ENCODE measurements at places on chromosomes 13 and 19.

GRCh38 chr19:7817801-7818200, 12.2 kb upstream of the EVI5L start:
- DNase-seq = no peak

- no peak for DNase-seq
Measured at GRCh38 chr13:77389625-77390000, 62.7 kb upstream of the MYCBP2 start.

DNA sequence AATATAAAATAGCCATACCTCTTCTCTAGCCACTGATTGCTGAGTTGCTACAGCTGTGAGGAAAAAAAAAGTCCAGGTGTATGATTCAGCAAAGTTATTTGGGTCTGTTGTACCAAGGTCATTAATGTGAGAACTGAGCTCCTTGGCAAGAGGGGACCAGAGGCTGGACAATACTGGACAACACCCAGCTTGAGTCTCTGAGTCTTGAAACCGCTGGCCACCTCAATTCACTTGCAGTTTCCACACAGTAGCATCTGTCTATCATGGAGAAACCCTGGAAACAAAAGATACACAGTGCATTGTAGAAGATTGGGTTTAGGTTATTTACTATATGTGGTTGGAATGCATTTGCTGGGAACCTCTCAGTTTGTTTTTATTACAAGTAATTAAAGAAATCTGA, 60.4 kb downstream of the WDFY2 start:
- no peak for DNase-seq

GRCh38 chr13:58704953-58705352, 1073.4 kb downstream of the PCDH17 start:
- DNase-seq = no peak

- DNase-seq = no peak
Measured at GRCh38 chr19:54422136-54422535, 6.9 kb downstream of the TTYH1 start.

DNA sequence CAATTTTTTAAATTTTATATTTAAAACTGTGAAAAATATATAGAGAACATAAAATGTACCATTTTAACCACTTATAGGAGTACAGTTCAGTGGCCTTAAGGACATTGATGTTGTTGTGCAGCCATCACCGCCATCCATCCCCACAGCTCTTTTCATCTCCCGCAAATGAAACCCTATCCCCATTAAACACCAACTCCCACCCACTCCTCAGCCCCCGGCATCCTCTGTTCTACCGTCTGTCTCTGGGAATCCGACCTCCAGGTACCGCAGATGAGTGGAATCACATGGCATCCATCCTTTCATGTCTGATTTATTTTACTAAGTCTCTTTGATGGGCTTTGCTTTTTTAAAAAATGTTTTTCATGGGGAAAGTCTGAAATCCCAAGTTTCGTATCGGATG, 23.8 kb upstream of the SMIM17 start:
- no peak for DNase-seq

- no peak for DNase-seq
Measured at GRCh38 chr19:41298348-41298964, 11.5 kb upstream of the CCDC97 start.

DNA sequence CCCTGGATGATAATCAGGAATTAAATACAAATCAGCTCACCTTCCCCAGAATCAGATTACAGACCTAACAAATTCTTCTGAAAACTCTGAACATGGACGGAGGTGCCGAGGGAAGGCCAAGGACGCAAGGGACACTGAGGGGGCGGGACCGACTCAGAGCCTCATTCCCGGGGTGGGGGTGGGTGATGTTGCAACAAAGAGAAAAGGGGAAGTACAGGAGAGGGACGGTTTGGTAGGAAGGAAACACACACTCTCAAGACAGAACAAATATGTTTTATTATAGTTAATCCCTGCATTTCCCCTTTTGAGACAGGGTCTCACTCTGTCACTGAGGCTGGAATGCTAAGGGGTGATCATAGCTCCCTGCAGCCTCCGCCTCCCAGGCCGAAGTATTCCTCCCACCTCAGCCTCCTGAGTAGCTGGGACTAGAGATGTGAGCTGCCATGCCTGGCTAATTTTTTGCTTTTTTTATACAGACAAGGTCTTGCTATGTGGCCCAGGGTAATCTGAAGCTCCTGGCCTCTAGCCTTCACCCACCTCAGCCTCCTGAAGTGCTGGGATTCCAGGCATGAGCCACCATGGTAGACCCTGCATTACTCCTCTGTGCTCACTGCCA, 786 bp upstream of the LILRA2 start:
- DNase-seq = no peak

DNA sequence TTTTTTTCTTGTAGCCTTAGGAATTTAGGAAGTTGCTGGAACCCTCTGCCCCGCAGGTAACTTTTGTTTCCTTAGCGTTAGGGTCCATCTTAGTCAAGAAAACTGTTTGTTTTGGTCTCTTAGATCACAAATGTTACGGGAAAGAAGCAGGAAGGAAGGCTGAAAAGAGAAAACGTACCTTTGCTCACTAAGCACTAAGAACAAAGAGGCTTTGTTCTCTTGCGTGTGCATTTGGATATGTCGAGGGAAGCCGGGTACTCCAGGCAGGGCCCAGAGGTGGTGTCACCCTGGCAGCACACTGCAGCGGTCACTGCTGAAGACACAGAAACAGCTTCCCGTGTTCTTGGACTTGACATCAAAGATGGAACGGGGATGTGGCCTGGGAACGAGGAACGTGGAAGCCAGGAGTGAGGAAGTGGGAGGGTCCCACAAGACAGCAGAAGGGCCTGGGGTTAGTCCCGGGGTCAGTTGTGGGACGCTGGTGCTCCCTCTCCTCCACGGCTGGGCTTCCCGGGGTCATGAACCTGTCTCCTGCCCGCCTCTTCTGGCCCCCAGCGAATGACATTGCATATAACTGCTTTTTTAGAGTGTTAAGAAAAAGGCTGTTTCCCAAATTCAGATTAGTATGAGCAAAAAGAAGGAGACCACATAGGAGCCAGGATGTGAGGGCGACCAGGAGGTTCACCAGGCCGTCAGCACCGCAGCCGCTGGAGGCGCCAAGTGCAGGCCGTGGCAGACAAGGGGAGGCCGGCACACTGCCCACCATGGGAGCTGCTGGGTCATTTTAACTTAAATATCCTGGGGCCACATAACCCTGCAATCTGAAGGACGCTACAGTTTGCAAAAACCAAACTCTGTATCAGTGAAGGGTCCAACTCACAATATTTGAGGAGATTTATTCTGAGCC, 31.6 kb downstream of the ATP11A start:
- no peak for DNase-seq

DNA sequence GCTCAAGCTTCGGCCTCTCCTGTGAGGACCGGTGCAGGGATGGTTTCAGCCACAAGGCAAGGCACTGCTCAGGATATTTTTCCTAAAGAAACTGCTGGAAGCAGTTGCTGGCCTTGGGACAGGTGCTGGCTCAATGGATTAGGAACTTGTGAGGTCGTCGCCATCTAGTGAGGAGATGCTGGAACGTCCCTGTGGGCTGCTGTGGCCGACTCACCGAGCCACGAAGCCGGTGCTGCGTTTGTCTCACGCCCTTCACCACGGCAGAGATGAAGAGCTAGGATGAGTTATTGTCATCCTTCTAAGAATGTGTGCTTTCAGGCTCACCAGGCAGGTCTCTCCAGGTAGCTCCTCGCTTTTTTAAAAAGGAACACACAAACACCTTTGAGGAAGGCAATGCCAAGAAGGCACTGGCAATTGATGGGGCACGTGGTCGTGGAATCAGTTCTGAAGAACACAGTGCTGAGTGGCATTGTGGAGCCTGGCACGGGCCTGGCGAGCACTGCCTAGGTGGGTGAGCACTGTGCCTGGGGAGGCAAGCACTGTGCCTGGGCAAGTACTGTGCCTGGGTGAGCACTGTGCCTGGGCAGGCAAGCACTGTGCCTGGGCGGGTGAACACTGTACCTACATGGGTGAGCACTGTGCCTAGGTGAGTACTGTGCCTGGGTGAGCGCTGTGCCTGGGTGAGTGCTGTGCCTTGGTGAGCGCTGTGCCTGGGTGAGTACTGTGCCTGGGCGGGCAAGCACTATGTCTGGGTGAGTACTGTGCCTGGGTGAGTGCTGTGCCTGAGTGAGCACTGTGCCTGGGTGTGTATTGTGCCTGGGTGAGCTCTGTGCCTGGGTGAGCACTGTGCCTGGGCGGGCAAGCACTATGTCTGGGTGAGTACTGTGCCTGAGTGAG, 140.4 kb downstream of the TEX29 start:
- no peak for DNase-seq

DNA sequence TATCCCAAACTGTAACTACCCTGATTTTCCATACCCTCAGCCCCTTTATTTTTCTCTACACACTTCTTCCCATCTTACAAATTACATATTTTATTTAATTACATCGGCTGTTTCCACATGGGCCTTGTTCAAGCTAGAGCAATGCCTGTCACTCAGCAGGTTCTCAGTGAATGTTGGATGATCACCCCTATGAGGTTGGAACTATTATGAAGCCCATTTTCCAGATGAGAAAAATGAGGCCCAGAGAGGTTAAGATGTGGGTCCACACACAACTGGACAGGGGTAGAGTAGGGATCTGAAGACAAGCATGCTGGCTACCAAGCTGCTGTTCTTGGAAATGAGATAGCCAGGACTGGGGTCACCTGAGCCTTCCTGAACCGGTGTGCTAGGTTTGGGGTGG, 10.0 kb downstream of the MAG start:
- DNase-seq = no peak

GRCh38 chr13:94933936-94934335, 221.6 kb upstream of the SOX21 start:
- DNase-seq = no peak

GRCh38 chr13:52706081-52706480, 33.5 kb downstream of the CNMD start:
- no peak for DNase-seq

DNA sequence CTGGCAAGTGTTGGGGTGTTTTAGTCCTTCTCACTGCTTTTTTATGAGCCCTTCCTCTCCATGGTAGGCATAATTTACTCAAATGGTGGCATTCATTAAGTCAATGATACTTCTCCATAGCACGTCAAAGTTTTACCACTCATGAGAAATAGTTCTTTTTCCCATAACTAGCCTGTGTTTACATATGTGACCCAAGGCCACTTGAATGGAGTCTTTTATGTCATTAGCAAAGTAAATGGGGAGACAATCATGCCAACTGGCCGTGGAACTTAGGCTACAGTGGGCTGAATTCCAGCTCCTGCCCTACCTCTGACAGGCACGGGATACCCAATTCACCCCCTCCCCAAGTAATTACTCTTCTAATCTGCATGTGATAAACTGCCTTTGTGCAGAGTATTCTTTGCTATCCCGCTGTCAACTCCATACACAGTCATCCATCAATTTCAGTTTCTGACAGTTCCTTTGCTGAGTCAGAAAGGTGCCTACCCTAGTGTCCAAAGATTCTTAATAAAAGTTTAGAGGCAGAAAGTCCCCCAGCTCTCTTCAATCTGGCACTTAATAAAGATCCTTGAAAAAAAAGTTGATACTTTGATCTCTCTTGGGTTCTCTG, 16.9 kb downstream of the PROSER1 start:
- DNase-seq = no peak

DNA sequence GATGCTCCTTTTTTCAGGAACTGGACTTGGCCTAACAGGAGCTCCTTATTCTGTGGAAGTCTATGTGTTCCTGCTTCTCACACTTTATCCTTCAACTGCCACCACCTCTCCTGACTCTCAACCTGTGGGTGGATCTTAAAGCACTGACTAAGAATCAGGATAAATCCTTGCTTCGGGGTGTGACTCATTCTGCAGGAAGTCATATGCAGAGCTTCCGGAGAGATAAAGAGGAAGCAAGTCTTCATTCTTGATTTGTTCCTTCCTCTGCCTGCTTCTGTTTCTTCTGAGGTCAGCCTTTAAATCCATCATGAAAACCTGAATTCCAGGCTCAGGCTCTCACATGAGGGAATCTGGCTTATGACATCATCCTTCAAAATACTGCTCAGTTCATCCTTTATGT, 137.1 kb upstream of the ATXN8OS start:
- DNase-seq = no peak

DNA sequence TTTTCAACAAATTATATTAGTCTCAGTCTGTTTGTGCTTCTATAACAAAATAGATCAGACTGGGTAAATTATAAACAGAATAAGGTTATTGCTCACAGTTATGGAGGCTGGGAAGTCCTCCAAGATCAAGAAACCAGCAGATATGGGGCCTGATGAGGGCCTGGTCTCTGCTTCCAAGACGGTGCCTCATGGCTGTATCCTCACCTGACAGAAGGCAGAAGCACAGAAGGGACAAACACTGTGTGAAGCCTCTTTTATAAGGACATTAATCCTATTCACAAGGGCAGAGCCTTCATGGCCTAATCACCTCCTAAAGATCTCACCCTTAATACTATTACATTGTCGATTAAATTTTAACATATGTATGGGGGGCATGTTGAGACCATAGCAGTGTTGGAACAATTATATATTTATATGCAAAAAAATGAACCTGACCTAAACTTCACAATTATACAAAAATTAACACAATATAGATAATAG, 12.7 kb downstream of the F10 start:
- DNase-seq = no peak

DNA sequence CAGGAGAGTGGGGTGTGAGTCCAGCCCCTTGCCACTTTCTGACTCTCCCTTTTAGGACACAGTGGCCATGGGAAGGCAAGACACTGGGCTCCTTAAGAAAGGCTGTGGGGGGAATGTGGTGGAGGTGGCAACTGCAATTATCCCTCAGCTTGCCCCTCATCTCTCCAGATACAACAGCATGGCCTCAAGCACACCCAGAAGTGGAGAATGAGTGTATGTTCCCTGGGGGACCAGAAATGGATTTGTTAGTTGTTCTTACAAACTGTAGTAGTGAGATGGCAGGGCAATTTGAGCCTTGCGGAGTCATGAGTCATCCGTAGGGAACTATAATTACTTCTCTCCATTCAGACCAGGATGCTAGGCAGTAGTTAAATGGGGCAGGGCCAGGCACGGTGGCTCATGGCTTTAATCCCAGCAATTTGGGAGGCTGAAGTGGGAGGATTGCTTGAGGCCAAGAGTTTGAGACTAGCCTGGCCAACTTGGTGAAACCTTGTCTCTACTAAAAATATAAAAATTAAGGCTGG, 25.6 kb upstream of the CXCL17 start:
- DNase-seq = no peak

- DNase-seq = no peak
Measured at GRCh38 chr19:12837225-12837624, 1.1 kb upstream of the MAST1 start.

DNA sequence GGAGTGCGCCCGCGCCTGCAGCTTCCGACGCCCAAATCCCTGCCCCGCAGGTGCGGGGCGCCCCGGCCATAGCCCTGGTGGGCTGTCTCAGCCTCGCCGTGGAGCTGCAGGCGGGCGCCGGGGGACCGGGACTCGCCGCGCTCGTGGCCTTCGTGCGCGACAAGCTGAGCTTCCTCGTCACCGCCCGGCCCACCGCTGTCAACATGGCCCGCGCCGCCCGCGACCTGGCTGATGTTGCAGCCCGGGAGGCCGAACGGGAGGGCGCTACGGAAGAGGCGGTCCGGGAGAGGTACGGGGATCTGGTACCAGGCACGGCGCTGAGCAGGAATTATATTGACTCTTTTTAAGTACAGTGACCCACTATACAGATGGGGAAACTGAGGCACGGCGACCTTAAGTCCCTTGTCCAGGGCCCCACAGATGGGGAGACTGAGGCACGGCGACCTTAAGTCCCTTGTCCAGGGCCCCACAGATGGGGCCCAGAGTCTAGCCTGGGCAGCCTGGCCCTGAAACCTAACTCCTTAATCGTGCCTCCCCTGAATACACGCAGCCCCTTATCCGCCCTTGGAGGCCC, 586 bp downstream of the MRI1 start:
- peak; percentile 40 for DNase-seq

All from stimulated activated CD4-positive, alpha-beta T cell treated with anti-CD3 and anti-CD28 coated beads, Interleukin-1b, Interleukin-23, amount 100 ng/mL, for 48 hours (primary cell).